CD8-positive, alpha-beta memory T cell (primary cell): ENCODE measurements at places on chromosomes 1 and 21. TPM values are rescaled to one million over a fixed set of nuclear protein-coding genes. Genes with fewer than 3 reads are reported as not detected.

DNA sequence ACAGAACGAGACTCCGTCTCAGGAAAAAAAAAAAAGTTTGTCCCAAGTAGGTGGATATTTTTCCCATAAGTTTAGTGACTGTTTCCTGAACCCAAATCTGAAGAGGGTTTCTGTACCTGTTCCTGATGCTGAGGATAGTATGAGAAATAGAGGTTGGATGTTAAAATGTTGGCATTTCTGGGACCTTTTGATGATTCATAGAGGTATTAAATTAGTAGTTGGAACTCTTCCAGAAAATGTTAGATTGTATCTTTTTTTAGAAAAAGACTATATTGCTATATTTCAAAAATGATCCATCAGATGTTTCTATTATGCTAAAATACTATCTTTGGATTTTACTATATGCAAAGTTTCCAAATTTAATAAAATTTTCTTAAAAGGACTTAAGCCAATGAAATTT lies 2.9 kb upstream of the CENPL start:
- DNase-seq = no peak
- H3K27ac ChIP-seq = no peak overlapping the region
- no peaks in the 10 kb centered on the region for H3K27me3 ChIP-seq
- H3K36me3 ChIP-seq = peaks cover 8% of the 10 kb centered on the region
- H3K4me1 ChIP-seq = peaks cover 12% of the 10 kb centered on the region

- DNase-seq = no peak
- H3K36me3 ChIP-seq = no peaks in the 10 kb centered on the region
- H3K4me3 ChIP-seq = no peak overlapping the region
Observed at GRCh38 chr21:21210552-21210951, 212.3 kb downstream of the NCAM2 start.

DNA sequence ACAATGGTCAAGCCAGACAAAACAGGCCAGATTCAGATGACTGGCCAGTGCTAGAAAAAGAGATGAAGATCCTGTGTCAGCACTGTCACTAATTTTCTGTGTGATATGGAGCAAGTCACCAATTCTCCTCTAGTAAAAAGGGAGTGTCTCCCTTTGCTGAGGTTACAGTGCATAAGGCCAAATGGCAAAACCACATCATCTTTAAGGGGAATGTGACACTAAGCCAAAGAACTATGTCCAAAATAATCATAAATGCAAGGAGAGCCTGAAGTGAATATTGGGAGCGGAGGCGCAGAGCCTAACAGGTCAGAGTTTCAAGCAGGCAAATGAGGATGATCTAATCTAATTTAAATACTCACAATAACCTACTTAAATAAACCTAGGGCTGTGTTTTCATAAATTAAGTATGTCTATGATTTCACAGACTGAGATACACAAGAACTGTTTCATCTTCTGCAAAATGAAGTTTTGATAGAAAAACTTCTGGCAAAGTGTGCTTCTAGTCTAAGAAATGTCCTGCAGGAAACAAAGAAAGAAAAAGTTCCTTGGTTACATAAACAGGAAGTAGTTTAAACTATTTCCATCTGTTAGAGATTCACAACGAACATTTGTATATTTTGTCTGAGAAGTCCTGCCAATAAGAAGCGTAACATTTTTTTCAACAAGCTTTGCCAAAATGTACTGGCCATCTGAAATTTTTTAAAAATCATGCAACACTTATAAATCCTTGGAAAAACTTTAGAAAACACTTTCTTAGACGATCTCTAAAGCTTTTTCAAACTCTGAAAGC lies 290.2 kb downstream of the LRRC40 start:
- DNase-seq = no peak
- no peak overlapping the region for H3K4me3 ChIP-seq
- H3K27ac ChIP-seq = no peak overlapping the region

GCLM gene
- total RNA-seq = 24.8 TPM

EPHA8 gene
- total RNA-seq = not detected

SLC16A4 gene
- total RNA-seq = 0.13 TPM

DNA sequence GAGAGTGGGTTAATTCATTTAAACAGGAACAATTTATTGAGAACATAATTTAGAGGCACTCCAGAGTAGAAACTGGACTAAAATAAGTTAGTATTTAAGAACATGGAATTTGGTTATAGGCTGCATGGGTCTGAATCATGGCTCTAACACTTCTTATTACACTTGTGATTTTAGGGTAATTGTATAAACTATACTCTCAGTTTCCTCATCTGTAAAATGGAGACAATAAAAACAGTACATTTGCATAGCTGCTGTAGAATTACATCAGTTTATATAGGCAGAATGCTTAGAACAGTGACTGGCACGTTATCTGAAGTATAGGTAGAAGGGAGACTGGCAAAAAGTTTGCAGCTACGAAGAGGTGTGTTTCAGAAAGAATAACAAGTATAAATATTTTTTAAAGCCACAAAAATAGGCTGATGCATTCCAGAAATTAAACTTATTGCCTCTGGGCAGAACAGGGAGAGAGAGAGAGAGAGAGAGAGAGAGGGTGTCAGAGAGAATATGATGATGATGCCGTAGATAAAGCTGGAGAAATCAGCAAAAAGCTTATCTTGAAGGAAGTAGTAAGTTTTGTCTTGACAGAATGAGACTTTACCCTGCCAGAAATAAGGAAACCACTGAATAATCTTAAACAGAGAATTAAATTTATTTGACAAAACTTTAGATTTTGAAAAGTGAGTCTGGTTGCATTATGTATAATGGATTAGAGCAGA lies 8.1 kb upstream of the OR6K3 start:
- H3K4me1 ChIP-seq = no peaks in the 10 kb centered on the region
- no peaks in the 10 kb centered on the region for H3K36me3 ChIP-seq
- no peak overlapping the region for H3K27ac ChIP-seq
- no peak overlapping the region for H3K4me3 ChIP-seq
- DNase-seq = no peak

PLA2G2A gene
- not detected for total RNA-seq

DNA sequence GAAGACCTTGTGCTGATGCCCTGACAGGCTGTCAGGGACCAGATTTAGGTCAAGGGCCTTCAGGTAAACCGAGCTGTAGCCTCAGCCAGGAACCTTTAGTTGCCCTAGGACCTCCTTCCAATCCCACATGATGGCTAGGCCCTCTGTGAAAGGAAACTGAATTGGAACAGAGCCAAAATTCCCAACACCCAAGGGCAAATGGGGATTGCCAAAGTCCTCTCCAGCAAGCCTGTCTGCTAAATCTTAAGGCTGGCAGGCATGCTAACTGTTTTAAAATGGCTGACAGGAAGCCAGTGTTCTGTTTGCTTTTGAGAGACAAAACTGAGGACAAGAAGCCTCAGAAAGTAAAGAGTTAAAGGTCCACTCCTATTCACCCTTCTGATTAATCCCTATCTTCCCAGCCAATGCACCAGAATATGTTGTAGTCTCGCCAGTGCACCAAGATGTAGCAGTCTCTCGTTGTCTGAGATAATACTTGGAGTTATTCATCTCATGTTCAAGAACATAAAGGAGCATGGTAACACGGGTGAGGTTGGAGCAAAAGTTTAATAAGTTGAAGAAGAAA lies 35.1 kb downstream of the MSTO1 start:
- DNase-seq = no peak
- no peak overlapping the region for H3K27ac ChIP-seq
- H3K4me1 ChIP-seq = no peaks in the 10 kb centered on the region
- H3K27me3 ChIP-seq = no peaks in the 10 kb centered on the region
- no peaks in the 10 kb centered on the region for H3K36me3 ChIP-seq

GBP2 gene
- 165 TPM for total RNA-seq

DNA sequence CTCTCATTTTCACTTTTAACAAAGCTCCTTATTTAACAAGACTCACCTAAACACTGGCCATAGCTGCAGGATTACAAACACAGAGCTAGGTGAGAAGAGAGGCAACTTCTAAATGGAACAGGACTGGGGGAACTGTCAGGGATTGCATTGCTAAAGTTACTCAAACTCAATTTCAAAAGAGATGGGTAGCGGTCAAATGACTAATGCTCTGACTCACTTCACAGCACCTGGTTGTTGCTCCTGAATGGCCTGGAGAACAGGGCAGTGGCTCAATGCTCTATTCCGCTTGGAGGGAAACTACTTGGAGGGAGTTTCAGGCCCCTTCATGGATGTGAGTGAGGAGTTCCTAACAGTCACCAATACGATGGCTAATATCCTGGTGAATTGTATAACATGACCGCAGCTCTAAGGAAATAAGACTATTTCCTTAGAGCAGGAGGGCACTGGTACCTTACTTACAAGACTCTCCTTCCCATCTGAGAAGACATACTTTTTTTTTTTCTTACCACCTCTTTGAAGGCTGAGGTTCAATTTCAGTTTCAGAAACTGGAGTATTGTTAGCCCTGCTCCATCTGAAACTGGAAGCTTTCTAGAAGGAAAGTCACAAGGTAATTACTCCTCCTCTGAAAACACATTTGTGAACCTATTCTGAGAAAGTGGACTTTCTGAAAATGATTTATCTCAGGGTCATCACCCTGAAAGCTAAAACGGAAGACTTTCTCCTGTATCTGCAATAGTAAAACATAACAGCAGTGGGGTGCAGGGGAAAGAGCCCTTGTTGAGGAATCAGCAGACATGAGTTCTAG lies 9.5 kb downstream of the DPT start:
- H3K4me3 ChIP-seq = no peak overlapping the region
- no peak overlapping the region for H3K27ac ChIP-seq
- no peaks in the 10 kb centered on the region for H3K4me1 ChIP-seq
- no peaks in the 10 kb centered on the region for H3K36me3 ChIP-seq
- no peak for DNase-seq
- H3K27me3 ChIP-seq = no peaks in the 10 kb centered on the region

VASH2 gene
- total RNA-seq = 0.07 TPM

DNA sequence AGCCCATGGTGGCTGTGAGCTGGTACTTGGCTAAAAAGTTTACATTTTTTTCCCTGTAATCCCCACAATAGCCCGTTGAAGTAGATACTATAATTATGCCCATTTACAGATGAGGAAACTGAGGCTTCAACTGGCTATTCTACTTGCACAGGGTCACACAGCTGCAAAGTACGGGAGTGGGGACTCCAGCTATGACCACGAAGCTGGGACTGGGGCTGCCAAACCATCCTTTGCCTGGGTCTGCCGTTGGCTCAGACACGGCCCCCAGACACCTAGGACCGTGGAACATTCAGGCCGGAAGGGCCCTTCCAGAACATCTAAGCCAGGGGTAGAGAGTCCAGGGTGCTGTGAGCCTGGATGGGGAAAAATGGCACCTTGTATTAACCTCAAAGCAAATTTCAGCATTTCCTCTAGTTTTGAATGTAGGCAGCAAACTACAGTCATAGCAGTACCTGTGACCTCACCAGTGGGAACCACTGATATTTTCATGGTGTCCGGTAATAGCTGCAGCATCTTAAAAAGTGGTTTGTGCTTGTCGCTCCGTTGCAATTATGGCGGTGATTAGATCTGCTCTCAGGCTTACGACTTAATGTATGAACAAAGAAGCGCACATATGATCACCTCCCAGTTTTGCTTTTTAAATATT lies 4.3 kb downstream of the TP73 start:
- no peak for DNase-seq
- H3K27ac ChIP-seq = no peak overlapping the region
- H3K4me1 ChIP-seq = peaks cover 3% of the 10 kb centered on the region
- H3K4me3 ChIP-seq = no peak overlapping the region

GRCh38 chr1:203039609-203040512 lies 13.6 kb downstream of the PPFIA4 start:
- H3K27ac ChIP-seq = no peak overlapping the region
- no peaks in the 10 kb centered on the region for H3K27me3 ChIP-seq
- H3K4me3 ChIP-seq = no peak overlapping the region
- no peak for DNase-seq

KLF17 gene
- not detected for total RNA-seq

- DNase-seq = no peak
- no peak overlapping the region for H3K27ac ChIP-seq
- H3K27me3 ChIP-seq = no peaks in the 10 kb centered on the region
- H3K4me1 ChIP-seq = peaks cover 78% of the 10 kb centered on the region
- H3K4me3 ChIP-seq = no peak overlapping the region
Observed at GRCh38 chr1:89672489-89673183, 39.7 kb downstream of the LRRC8C start.

- DNase-seq = no peak
- H3K4me1 ChIP-seq = peaks cover 73% of the 10 kb centered on the region
- H3K4me3 ChIP-seq = peak overlapping the region; percentile 46
- H3K27ac ChIP-seq = peak overlapping the region; percentile 3
- no peaks in the 10 kb centered on the region for H3K36me3 ChIP-seq
- H3K27me3 ChIP-seq = no peaks in the 10 kb centered on the region
Observed at GRCh38 chr1:160643138-160643537, 3.7 kb downstream of the SLAMF1 start.

HSD3B1 gene
- not detected for total RNA-seq

DNA sequence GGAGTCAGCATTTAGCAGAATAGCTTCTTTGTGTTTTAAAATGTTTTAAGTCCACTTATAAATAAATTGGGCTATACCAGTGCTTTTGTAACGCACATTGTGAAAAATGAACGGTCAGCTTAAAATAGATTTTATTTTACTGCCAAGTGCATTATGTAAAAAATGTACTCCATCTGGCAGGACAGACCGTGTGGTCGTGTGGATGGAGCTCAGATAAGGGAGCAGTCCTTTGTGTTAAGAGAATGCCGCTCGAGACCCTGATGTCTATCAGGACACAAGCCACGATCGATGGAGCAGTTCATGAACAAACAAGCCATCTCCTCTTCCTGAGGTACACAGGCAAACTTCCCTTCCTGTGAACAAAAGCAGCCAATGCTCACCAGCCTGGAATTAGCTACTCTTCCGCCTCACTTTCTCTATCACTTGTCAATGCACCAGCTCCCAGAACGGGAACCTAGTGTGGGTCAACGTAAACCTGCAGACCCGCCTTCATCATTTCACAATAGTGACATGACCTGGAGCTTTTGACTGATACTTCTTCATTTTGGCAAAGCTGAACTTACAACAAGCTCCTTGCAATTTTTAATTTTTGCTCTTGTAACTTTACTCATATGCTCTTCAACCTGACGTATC lies 243.5 kb downstream of the TGFB2 start:
- H3K36me3 ChIP-seq = no peaks in the 10 kb centered on the region
- no peak overlapping the region for H3K27ac ChIP-seq
- H3K4me1 ChIP-seq = no peaks in the 10 kb centered on the region
- DNase-seq = no peak
- no peaks in the 10 kb centered on the region for H3K27me3 ChIP-seq

DNA sequence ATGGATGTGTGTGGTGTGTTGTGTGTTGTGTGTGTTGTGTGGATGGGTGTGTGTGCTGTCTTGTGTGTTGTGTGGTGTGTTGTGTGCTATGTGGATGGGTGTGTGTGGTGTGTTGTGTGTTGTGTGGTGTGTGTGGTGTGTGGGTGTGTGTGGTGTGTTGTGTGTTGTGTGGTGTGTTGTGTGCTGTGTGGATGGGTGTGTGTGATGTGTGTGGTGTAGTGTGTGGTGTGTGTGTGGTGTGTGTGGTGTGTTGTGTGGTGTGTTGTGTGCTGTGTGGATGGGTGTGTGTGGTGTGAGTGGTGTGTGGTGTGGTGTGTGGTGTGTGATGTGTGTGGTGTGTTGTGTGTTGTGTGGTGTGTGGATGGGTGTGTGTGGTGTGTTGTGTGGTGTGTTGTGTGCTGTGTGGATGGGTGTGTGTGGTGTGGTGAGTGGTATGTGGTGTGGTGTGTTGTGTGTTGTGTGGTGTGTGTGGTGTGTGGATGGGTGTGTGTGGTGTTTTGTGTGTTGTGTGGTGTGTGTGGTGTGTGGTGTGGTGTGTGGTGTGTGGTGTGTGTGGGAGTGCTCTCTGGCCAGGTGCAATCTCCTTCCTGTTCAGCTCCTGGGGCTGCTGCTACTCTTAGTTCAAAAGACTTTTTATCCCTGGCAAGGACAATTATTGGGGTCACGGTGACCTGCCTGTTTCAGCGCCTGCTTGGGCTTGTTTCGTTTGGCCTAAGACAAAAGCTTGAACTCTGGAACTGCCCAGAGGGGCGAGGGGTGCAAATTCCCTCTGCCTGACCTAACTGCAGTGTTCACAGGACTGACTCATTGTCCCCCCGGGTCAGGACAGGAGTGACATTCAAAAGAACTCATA lies 101.1 kb downstream of the UBIAD1 start:
- no peak overlapping the region for H3K4me3 ChIP-seq
- H3K27me3 ChIP-seq = no peaks in the 10 kb centered on the region
- no peak overlapping the region for H3K27ac ChIP-seq

ITLN2 gene
- total RNA-seq = not detected
